PC-9 (cell line): ENCODE measurements at places on chromosomes 6 and 20.

- DNase-seq = no peak
These were observed 178.6 kb upstream of the RGS17 start for GRCh38 chr6:153309651-153310050.

- DNase-seq = no peak
These were observed 261.2 kb downstream of the DLL1 start for GRCh38 chr6:170029416-170030283.

DNA sequence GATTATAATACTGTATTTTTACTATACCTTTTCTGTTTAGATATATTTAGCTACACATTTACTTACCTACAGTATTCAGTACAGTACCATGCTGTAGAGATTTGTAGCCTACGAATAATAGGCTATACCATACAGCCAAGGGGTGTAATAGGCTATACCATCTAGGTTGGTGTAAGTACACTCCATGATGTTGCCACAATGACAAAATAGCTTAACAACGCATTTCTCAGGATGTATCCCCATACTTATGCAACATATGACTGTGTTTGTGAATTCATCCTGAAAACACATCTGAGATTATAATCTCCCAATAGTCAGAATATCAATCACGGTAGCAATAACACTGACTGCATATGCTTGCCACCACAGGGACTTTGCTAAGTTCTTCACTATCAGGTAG lies 20.7 kb downstream of the B4GALT5 start:
- DNase-seq = no peak

- DNase-seq = no peak
These were observed 52.3 kb upstream of the L3MBTL3 start for GRCh38 chr6:129966125-129966524.

- DNase-seq = no peak
These were observed 116.9 kb downstream of the UTRN start for GRCh38 chr6:144401736-144402733.

DNA sequence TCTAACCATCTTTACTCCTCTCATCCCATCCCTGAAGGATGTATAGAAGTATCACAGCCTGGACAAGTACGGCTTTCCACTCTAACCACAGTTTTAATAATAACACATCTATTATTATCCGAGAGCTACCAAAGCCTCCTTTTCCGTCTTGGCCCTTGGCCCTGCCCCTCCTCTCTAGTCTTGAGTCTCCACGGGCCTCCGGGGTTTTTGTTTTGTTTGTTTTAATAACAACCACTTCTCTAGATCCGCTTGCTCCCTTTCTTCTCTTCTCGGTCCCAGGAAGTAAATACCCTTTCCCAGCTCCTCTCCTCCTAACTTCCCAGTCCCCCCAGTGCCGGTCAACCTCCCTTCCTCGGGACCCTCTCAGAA lies 661 bp downstream of the LCA5 start:
- no peak for DNase-seq
